SJCRH30 (cell line): ENCODE measurements at places on chromosomes 5 and 9.
A peak's percentile ranks its signal among the peaks of the same experiment; 100 is the strongest.

- H3K4me3 ChIP-seq = no peak overlapping the region
- no peaks in the 10 kb centered on the region for H3K4me1 ChIP-seq
These were observed 30.0 kb upstream of the FGD3 start for GRCh38 chr9:92917176-92917800.

GRCh38 chr5:160507221-160507721 lies 85.6 kb downstream of the PTTG1 start:
- no peaks in the 10 kb centered on the region for H3K36me3 ChIP-seq
- H3K27me3 ChIP-seq = peaks cover 20% of the 10 kb centered on the region
- no peak overlapping the region for H3K4me3 ChIP-seq
- no peak overlapping the region for H3K27ac ChIP-seq

- no peak overlapping the region for H3K4me3 ChIP-seq
- H3K27me3 ChIP-seq = peaks cover 10% of the 10 kb centered on the region
- no peaks in the 10 kb centered on the region for H3K4me1 ChIP-seq
These were observed 27.2 kb downstream of the PSD2 start for GRCh38 chr5:139822553-139823425.

DNA sequence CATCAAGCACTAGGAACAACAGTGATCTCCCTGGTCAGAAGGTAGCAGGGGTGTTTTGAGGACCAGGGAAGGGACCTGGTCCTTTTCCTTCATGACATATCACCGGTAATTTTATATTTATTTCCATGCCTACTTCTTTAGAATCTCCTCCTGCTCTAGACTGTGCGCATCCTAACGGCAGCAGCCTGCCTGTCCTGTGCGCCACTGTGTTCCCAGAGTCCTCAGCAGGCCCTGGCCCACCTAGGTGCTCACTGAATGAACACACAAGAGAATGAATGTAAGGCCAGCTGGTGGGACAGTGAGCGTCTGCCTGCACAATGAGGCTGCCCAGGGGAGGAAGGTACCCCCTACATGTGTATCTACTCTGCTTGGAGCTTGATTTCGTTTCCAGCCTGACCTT lies 51.5 kb downstream of the C5orf15 start:
- no peak overlapping the region for H3K27ac ChIP-seq
- DNase-seq = no peak
- H3K36me3 ChIP-seq = no peaks in the 10 kb centered on the region
- no peak overlapping the region for H3K4me3 ChIP-seq
- peaks cover 30% of the 10 kb centered on the region for H3K4me1 ChIP-seq

DNA sequence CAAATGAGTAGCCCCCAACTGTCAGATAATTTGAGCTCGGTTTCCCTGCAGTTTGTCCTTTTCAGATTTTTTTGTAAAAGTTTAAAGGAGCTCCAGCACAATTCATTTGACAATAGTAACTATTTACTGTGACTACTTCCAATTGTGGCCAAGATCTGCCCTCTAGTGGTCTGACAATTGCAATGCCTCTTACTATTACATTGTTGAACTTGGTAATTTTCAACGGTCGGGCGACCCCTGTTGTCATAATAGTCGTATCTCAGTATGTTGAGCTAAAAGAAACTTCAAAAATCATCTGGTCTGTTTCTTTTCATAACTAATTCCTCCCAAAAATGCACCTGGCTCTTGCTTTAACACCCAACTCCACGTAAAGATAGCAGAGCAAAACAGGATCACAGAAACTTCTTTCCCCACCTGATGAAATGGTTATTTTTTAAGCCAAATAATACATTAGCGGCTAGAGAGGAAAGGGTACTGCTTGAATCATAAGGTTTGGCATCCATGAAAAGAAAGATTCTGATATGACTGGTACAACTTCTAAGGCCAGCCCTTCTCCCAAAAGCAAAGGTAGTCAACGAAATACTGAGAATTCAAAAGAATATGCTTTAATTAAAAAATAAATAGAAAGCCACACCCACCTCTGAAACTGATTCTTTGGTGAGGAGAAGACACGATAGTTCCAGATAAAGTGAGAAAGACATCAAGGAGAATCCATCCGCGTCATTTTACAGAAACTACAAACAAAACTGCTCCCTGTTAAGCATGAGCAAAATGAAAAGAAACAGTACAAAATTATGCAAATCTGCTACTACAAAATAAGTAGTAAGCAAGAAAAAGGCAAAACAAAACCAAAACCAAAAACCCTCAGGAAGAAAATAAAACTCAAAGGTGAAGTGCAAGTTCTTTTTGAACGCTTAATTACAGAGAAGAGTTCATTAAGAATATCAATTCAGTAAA lies 76.9 kb upstream of the HTR4 start:
- H3K4me3 ChIP-seq = no peak overlapping the region
- no peaks in the 10 kb centered on the region for H3K36me3 ChIP-seq
- H3K4me1 ChIP-seq = peaks cover 9% of the 10 kb centered on the region
- DNase-seq = peak; percentile 88

GRCh38 chr5:141084487-141084989 lies 9.9 kb upstream of the PCDHB2 start:
- H3K36me3 ChIP-seq = no peaks in the 10 kb centered on the region
- H3K27me3 ChIP-seq = no peaks in the 10 kb centered on the region
- H3K4me1 ChIP-seq = no peaks in the 10 kb centered on the region
- H3K27ac ChIP-seq = peak overlapping the region; percentile 22; the same call in 1 of the 2 replicates

DNA sequence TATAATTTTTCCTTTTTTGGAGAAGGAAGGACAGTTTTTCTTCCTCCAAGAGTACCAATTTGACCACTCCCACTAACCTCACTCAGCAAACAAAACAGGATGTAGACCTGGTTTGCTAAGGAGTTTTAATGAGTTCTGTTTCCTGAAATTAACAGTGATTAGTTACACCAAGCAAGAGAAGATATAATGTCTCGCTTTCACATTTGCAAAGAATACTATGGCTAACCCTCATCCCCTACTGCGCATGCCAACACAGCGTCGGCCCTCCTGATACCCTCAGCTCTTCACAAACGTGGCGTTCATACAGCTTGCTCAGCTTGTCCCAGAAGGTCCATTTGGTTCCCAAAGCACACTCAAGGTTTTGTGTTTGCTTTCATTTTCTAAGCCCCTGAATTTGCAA lies 41.9 kb upstream of the IPPK start:
- H3K27me3 ChIP-seq = no peaks in the 10 kb centered on the region
- no peak overlapping the region for H3K4me3 ChIP-seq
- peaks cover 58% of the 10 kb centered on the region for H3K36me3 ChIP-seq
- no peaks in the 10 kb centered on the region for H3K4me1 ChIP-seq
- no peak overlapping the region for H3K27ac ChIP-seq

- no peak overlapping the region for H3K27ac ChIP-seq
- no peak for DNase-seq
- H3K4me3 ChIP-seq = no peak overlapping the region
- H3K36me3 ChIP-seq = no peaks in the 10 kb centered on the region
- H3K4me1 ChIP-seq = no peaks in the 10 kb centered on the region
These were observed 227.8 kb upstream of the MAP3K1 start for GRCh38 chr5:56587381-56588130.

DNA sequence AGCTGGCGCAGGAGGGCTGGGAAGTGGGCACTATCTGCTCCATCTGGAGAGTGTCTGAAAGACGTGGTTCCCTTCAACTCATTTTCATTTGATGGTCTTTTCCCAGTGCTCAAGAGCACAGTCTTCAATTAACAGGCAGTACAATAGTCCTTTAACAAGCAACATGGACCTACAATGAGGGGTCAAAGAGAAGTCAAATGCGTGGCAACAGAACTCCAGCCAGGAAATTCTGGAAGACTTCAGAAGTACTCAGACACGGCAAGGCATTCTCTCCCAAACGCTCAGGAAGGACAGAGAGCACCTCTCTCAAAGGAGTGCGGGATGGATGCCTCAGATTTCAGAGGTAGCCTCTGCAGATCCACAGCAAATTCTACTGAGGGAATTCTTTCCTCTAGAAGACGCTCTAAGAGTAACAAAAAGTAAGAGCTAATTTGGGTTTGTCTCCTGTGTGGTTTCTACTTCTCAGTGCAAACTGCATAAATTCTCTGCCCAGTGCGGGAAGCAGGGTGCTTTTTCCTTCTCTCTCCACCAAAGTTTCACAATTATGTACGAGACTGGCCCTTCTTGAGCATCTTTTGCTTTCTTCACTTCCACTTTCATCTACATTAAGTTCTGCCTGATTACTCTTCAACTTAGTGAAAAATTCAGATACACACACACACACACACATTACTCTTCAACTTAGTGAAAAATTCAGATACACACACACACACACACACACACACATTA lies 56.4 kb downstream of the LHFPL2 start:
- H3K4me1 ChIP-seq = peaks cover 38% of the 10 kb centered on the region
- no peak for DNase-seq

GRCh38 chr9:123617952-123618678 lies 262.1 kb downstream of the CRB2 start:
- H3K27me3 ChIP-seq = no peaks in the 10 kb centered on the region
- DNase-seq = no peak
- no peaks in the 10 kb centered on the region for H3K36me3 ChIP-seq

DNA sequence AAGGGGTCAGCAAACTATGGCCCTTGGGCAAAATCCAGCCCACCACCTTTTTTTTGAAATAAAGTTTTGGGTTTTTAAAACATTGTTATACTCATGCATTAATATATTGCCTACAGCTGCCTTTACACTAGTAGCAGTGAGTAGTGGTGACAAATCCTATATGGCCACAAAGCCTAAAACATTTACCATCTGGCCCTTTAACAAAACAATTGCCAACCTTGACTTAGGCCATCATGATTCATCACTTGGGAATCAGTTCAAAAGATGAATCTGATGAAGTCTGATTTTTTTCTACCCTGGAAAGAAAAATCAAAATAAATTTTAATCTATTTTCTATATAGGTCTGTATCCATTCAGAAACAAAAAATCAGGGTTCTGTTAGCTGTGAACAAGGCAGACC lies 484.9 kb downstream of the BNC2 start:
- peaks cover 8% of the 10 kb centered on the region for H3K4me1 ChIP-seq
- H3K27ac ChIP-seq = no peak overlapping the region
- no peak overlapping the region for H3K4me3 ChIP-seq

- no peaks in the 10 kb centered on the region for H3K27me3 ChIP-seq
- peaks cover 8% of the 10 kb centered on the region for H3K4me1 ChIP-seq
- H3K36me3 ChIP-seq = no peaks in the 10 kb centered on the region
- no peak for DNase-seq
- no peak overlapping the region for H3K4me3 ChIP-seq
These were observed 262.5 kb upstream of the GRIN3A start for GRCh38 chr9:102000956-102001355.

- H3K36me3 ChIP-seq = no peaks in the 10 kb centered on the region
- H3K4me3 ChIP-seq = no peak overlapping the region
- H3K27ac ChIP-seq = no peak overlapping the region
- H3K4me1 ChIP-seq = peaks cover 11% of the 10 kb centered on the region; the same call in 1 of the 2 replicates
- peaks cover 52% of the 10 kb centered on the region for H3K27me3 ChIP-seq
These were observed 55.9 kb upstream of the RNU6ATAC start for GRCh38 chr9:134220311-134220710.

DNA sequence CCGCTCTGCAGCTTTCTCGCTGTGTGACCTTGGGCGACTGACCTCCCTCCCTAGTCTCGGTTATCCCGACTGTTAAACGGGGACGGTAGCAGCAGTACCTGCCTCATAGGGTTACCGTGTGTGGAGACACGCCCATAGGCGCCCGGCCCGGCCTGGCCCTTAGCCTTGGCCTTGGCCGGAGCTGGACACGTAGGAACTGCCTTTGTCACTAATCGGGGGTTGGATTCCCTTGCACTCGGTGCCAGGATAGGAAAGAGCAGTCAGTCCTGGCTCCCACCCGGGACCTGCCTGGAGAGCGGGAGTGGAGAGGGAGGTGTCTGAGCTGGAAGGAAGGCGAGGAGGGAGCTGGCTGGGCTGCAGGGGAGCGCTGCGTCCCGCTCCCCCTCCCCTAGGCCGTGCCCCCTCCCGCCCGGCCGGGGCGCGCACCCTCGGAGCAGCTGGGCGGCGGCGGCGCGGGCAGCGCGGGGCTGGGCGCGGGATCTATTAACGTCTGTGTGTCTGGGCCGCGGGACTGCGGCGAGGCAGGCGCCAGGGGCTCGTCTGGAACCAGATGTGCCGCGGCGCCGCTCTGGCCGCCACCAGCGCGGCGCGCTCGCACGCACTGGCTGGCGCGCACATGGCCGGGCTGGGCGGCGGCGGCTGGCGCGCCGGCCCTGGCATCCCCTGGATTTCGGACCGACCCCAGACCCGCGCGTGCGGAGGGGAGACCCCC lies 31.7 kb downstream of the PRRX2 start:
- peak overlapping the region; percentile 75 for H3K27ac ChIP-seq
- no peaks in the 10 kb centered on the region for H3K36me3 ChIP-seq
- H3K27me3 ChIP-seq = no peaks in the 10 kb centered on the region
- DNase-seq = peak; percentile 55

DNA sequence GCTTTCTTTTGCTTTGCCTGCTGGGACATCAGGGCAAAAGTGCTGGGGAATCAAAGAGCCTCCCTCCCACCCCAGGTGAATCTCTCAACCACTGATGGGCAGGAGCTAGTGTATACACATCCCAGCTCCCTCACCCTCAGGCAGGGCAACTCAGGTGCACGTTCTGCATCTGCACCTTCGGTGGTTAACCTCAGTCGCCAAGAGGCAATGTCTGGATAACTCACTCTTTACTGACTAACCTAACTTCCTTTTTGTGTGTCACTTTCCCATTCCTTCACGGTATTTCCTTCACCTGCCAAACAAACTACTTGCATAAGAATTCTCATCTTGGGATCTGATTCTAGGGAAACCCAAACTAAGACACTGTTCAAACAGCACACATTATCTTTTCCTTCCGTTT lies 26.3 kb downstream of the CNTFR start:
- H3K36me3 ChIP-seq = no peaks in the 10 kb centered on the region
- H3K27me3 ChIP-seq = no peaks in the 10 kb centered on the region
- H3K4me3 ChIP-seq = no peak overlapping the region
- DNase-seq = no peak

- no peaks in the 10 kb centered on the region for H3K4me1 ChIP-seq
- DNase-seq = no peak
- no peak overlapping the region for H3K4me3 ChIP-seq
- H3K27me3 ChIP-seq = no peaks in the 10 kb centered on the region; the same call in 1 of the 2 replicates
These were observed 6.6 kb upstream of the KCNN2 start for GRCh38 chr5:114355086-114355830.

- no peak for DNase-seq
- no peaks in the 10 kb centered on the region for H3K27me3 ChIP-seq
- no peaks in the 10 kb centered on the region for H3K36me3 ChIP-seq
- no peak overlapping the region for H3K27ac ChIP-seq
- no peaks in the 10 kb centered on the region for H3K4me1 ChIP-seq
- no peak overlapping the region for H3K4me3 ChIP-seq
These were observed 255.5 kb downstream of the PAPPA start for GRCh38 chr9:116409129-116409528.

GRCh38 chr5:52784737-52785136 lies 3.0 kb upstream of the ITGA1 start:
- DNase-seq = peak; percentile 12
- H3K4me3 ChIP-seq = no peak overlapping the region
- H3K27ac ChIP-seq = no peak overlapping the region
- H3K27me3 ChIP-seq = no peaks in the 10 kb centered on the region

DNA sequence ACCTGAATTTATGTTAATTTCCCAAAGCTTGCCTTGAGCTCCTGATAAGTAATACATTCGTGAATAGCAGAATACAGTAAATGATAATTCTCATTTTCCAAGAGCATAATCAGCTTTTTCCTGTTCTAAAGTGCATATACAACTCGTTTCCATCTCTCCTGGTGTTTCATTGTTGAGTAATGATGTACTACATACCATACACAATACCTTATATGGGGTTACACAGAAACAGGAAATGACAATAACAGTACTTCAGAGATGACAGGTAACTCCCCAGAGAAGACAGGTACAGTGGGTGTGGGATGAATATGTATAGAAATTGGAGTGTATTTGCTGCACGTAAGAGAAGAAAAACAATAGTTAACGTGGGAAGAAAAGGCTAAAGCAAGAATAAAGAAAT lies 287.1 kb downstream of the TENT4A start:
- no peak for DNase-seq
- no peaks in the 10 kb centered on the region for H3K36me3 ChIP-seq
- no peaks in the 10 kb centered on the region for H3K27me3 ChIP-seq
